ENCODE measurements at places on chromosomes 13 and 19.

DNA sequence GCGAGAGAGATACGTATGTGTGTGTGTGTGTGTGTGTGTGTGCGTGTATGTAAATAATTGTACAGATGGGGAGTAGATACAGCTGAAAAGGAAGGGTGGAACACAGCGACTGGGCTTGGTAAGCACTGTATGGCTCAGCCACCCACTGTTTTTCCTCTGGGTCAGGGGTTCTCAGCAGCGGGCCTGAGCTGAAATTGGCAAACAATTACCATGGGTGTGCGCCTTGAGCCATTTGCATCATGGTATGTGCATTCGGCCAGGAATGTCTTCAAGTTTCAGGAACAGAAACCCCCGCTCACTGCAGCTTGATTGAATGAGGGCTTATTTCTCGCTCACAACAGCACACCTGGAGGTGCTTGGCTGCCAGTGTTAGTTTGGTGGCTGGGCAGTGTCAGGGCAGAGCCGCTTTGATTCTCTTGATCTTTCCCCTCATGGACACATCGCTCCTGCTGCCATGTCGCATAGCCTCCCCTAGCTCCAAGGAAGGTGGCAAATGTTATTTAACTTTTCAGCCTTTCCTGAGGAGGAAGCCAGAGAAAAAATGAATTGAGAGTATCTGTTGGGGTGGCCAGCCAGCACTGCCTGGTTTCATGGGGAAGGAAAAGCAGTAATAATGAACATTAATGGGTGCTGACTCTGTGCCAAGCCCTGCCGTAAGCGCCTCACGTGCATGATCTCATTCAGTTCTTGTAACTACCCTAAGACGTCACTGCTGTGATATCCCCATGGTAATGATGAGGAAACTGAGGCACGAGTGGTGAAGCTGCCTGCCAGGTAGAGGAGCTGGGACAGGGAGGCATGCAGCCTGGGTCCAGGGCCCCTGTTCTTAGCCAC, 126.9 kb downstream of the SIPA1L3 start:
- DNase-seq, result no peak

DNA sequence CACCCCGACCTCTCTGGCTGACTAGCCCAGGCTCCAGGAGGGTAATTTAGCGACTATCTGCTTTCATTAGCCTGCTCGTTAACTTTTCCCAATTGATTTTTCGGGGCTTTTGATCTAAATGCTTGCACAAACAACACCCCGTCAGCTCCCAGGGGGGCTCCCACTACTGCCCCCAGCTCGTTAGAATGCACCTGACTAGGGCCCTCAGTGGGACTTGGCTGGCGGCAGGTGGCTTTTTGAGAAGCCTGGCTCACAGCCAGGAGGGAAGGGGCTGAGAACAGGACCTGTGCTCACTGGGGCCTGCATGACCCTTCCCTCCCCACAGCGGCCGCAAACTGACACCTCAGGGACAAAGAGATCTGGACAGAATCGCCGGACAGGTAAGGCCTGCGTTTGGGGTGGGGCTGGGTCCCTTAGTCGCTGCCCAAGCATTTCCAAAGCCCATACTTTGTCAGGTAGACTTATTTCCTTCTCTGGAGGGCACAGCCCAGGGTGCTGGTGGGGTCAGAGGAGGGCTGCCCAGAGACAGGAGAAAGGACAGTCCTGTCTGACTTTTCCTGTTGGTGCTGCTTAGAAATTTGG, 7.6 kb upstream of the CD79A start:
- DNase-seq, result no peak

GRCh38 chr19:33988601-33989000, 183.7 kb upstream of the LSM14A start:
- DNase-seq, result no peak

DNA sequence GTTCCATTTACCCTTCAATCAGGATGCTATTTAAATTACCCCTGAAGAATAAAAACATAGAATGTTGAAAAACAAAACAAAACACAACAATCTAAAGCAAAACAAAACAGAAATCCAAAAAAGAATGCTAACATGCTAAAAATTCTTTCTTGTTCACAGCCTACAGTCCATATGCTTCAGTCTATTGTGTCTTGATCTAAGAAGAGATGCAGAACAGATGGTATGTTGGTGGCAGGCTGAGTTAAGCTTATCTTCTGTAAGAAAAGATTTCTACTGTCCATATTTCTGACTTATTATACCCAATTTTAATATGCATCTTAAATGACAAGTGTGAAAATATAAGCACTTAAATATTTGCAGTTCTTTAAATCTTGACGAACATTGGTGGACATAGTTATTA, 356.1 kb upstream of the SLITRK1 start:
- no peak for DNase-seq

DNA sequence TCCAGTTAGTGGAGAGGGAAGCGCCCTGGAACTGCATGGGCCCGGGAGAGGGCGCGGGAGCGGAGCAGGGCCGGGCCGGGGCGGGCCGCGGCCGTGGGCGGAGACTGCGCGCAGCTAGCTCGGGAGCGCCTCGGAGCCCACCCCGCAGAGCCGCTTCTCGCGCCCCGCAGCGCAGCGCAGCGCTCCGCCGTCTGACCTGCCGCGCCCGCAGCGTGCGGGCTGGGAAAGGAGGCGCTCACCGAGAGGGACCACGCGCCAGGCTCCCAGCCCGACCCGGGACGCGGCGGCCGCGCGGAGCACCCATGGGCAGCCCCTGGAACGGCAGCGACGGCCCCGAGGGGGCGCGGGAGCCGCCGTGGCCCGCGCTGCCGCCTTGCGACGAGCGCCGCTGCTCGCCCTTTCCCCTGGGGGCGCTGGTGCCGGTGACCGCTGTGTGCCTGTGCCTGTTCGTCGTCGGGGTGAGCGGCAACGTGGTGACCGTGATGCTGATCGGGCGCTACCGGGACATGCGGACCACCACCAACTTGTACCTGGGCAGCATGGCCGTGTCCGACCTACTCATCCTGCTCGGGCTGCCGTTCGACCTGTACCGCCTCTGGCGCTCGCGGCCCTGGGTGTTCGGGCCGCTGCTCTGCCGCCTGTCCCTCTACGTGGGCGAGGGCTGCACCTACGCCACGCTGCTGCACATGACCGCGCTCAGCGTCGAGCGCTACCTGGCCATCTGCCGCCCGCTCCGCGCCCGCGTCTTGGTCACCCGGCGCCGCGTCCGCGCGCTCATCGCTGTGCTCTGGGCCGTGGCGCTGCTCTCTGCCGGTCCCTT, at the start of gene MLNR:
TSS of gene MLNR (plus strand) at position 303 of the 820 bp plus-strand sequence. CDS start at position 303, 0 bp downstream.
- DNase-seq, result no peak

GRCh38 chr13:45365558-45365885, 24.5 kb upstream of the TPT1 start:
- no peak for DNase-seq

GRCh38 chr13:111661052-111661451, 340.6 kb downstream of the TEX29 start:
- no peak for DNase-seq

- DNase-seq, result no peak
These were observed 8.2 kb upstream of the LATS2 start for GRCh38 chr13:21069561-21070004.

- no peak for DNase-seq
These were observed 110.4 kb downstream of the CRYL1 start for GRCh38 chr13:20415306-20415679.

DNA sequence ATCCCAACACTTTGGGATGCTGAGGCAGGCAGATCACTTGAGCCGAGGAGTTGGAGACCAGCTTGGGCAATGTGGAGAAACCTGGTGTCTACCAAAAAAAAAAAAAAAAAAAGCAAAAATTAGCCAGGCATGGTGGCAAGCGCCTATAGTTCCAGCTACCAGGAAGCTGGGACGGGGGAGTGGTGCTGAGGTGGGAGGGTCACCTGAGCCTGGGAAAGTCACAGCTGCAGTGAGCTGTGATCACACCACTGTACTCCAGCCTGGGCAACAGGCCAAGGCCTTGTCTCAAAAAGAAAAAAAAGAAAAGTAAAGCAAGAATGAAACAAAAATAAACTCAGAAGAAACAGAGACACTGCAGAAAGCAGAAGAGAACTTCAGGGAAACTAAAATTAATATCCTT, 31.6 kb downstream of the MTRF1 start:
- no peak for DNase-seq

All from stimulated activated CD8-positive, alpha-beta memory T cell treated with anti-CD3 and anti-CD28 coated beads, Interleukin-7, amount 100 ng/mL, for 1 hour (primary cell).